ENCODE measurements at places on chromosomes 4 and X.

GRCh38 chrX:143757887-143758286 lies 37.3 kb upstream of the SPANXN2 start:
- no peak for DNase-seq

DNA sequence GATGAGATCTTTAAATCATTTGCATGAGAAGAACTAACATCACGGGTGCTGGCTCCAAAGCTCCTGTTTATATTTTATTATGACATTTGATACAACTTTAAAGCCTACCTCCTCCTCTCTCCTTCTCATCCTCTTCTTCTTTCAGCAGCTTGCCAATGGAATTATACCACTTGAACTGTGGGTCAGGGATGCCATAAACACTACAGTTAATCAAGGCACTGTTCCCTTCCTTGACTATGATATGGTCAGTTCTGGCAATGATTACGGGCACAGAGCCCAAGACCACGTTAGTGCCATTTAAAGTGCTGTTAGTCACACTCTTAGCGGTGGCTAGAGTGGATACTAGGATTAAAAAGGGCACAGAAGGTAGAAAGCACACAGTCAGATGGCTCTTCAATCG lies 20.7 kb downstream of the MFAP3L start:
- no peak for DNase-seq

- no peak for DNase-seq
Measured at GRCh38 chr4:98619180-98619579, 39.2 kb downstream of the TSPAN5 start.

DNA sequence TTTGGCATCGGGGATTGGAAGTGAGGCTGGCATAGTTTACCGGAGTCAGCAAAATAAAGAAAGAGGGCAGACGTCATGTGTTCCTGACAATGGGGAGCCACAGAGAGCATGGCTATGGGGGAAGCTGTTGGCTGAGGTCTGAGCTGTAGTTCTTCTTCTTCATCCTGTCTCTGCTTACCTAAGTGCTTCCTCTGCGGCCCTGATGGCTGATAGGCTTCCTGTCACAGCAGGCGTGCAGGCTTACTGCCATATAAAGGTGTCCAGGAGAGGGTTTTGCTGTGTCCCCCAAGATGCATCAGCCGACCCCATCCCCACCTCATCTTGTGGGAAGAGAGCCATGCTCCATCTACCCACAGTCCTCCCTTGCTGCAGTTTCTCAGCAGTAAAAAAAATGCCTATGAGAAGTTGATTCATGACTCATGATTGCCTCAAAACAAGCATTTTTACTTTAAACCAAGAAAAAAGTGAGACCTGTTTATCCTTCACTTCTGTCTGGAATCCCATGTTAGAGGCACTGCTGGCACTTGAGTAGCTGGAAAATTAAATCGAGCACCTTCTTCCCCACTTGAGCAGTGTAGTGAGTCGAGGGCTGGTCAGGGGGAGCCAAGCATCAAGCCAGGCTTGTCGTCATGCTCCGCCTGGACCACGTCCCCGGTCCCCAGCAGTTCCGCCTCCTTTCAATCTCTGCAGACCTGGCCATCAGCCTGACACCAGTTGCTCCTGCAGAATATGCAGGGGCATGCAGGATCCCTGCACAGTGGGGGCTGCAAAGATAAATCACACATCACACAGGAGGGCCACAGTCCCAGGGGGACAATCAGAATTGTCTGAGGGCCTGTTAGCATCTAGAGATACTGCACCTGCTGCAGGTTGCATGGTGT lies 237.8 kb downstream of the EVC2 start:
- no peak for DNase-seq

- DNase-seq = peak; percentile 78
Measured at GRCh38 chr4:99404595-99405287, 30.4 kb downstream of the ADH7 start.

All from NCI-H226 (cell line).